ENCODE measurements at places on chromosomes 16 and 17. TPM values are rescaled to one million over a fixed set of nuclear protein-coding genes. Genes with fewer than 3 reads are reported as not detected.

GRCh38 chr17:78256707-78257591, 25.5 kb downstream of the TMEM235 start:
- no peak for DNase-seq

Gene KRTAP2-3
- 0.33 TPM for total RNA-seq

Gene IRF8
- total RNA-seq = not detected

Gene ADGRG1
- 1.4 TPM for total RNA-seq

DNA sequence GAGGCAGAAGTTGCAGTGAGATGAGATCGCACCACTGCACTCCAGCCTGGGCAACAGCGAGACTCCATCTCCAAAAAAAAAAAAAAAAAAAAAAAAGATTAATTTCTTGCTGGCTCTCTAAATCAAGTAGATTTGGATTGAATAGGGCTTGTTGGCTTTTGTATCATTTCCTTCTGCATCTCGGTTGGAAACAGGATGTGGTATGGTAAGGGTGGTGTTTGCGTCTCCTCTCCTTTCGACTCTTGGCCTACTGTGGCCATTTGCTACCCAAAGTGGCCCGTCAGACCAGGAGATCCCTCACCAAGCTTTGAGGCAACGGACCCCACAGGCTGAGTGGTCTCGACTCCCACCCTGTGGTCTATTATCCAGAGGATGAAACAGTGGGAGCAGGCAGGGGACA, 168.0 kb upstream of the IRX3 start:
- DNase-seq = no peak

Gene KRT32
- not detected for total RNA-seq

GRCh38 chr17:38601539-38602351, 4.0 kb downstream of the SRCIN1 start:
- no peak for DNase-seq

Gene SLC38A8
- total RNA-seq = not detected

Gene ATF7IP2
- total RNA-seq = 43.4 TPM

- DNase-seq = no peak
Measured at GRCh38 chr17:32627239-32627996, 140.6 kb downstream of the CDK5R1 start.

GRCh38 chr17:63652106-63652505, 29.9 kb downstream of the MAP3K3 start:
- DNase-seq = no peak

Gene MIEN1
- 75.4 TPM for total RNA-seq

Gene ACBD4
- 2.7 TPM for total RNA-seq

Gene KRTAP4-4
- not detected for total RNA-seq

Gene CYB5D1
- 18.2 TPM for total RNA-seq

Gene CEP112
- 6.3 TPM for total RNA-seq

DNA sequence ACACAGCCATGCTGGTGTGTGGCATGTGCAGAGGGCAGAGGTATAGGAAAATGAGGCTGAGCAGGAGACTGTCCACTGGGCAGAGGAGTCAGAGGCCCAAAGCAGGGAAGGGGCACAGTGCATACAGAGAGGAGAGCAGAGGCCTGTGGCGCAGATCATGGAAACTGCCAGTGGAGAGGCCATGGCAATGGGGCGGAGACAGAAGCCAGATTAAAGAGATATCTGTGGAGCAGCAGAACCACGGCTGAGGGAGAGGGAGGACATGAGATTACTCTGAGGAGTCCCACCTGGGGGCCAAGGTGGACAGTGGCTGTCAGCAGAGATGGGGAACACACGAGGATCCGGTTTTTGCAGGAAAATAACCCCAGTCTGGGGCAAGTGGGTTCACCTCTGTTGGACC, 43.3 kb downstream of the RANBP10 start:
- no peak for DNase-seq

GRCh38 chr17:21357696-21358656, 18.2 kb upstream of the KCNJ12 start:
- DNase-seq = no peak

DNA sequence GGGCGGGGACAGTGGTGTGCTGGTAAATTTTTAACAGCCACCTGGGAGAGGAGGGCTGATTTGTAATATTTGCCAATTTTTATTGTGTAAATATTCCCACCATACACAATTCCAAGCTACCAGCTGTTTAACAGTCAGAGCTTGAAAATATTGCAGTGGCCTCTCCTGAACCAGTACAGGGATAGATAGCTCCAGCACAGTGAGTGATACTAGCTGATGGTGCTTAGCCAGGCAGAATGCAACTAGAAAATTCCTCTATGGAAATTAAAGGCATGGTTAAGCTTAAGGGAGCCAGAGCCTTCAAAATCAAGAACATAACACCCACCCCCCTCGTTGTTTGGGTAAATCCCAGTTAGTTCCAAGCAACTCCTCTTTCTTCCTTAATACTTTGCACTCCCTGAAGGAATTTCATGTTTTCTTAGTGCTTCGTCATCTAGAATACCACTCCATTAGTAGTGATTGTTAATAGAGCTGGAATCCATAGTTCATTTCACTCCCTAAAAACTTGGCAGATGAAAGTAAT, 96.6 kb downstream of the CYB561 start:
- no peak for DNase-seq

Gene SLC16A6
- total RNA-seq = 0.79 TPM

Measured in MG63 (cell line).